ENCODE measurements at places on chromosomes 6 and 20.

DNA sequence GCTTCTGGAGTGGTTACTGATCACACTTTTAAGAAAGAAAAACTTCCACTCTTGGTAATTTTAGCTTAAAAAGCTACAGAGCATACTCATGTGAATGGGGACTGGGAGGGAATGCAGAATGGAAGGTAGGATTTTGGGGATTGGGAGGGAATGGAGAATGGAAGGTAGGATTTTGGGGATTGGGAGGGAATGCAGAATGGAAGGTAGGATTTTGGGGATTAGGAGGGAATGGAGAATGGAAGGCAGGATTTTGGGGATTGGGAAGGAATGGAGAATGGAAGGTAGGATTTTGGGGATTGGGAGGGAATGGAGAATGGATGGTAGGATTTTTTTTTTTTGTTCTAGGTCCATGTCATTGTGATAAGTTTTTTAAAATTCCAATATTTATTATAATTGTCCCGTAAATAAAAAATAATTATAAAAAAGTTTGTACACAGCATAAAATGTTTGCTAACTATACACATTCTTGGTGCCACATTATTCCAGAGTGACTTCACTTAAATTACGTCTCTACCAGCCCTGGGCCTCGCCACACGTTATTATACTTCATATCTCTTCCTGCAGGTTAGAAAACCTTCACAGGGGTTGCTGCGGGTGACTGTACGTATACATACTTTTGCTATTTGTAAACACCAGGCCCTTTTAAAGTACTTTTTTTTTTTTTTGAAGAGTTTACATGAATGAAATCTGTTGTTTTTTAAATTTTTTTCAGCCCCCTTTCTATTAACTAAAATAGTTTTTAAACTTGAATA, 127.3 kb downstream of the TIAM2 start:
- no peaks in the 10 kb centered on the region for H3K4me1 ChIP-seq
- H3K4me3 ChIP-seq = no peak overlapping the region
- H3K27me3 ChIP-seq = no peaks in the 10 kb centered on the region
- H3K27ac ChIP-seq = no peak overlapping the region
- peak; percentile 37 for DNase-seq

GRCh38 chr20:60897976-60898375, 354.1 kb upstream of the CDH4 start:
- no peak for DNase-seq
- H3K36me3 ChIP-seq = no peaks in the 10 kb centered on the region
- no peak overlapping the region for H3K4me3 ChIP-seq
- no peaks in the 10 kb centered on the region for H3K4me1 ChIP-seq
- H3K27me3 ChIP-seq = no peaks in the 10 kb centered on the region

DNA sequence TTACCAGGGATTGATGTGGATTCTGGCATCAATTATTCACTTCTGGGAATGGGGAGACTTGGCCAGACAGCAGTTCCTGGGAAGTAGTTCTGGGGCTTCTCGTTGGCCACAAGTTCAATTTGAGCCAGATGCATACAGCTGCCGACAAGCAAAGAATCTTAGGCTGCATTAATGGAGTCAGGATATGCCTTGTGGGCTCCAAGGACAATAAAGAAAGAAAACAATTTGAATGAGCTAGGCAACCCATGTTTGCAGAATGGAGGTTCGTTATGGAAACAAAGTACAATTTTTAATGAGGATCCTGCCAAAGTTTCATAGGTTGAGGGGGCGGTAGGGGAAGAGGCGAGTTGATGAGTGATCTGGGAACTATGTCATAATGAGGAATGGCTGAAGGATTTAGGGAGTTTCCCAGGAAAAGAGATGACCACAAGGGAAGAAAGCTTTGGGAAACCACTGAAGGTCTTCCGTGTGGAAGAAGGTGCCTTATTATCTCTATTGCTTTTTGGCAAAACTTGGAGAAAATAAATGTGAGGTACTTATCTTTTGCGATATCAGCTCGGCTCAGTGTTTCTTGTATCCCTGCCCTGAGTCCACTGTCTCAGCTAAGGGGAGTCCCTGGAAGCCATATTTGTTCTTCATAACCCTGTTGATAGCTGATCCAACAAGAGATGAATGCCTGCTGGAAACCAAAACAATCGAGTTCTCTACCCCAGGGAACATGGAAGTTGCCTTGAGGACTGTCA, 181.0 kb upstream of the ZNF217 start:
- H3K4me1 ChIP-seq = peaks cover 4% of the 10 kb centered on the region
- H3K27me3 ChIP-seq = no peaks in the 10 kb centered on the region
- H3K4me3 ChIP-seq = no peak overlapping the region
- H3K27ac ChIP-seq = peak overlapping the region; percentile 14
- H3K36me3 ChIP-seq = no peaks in the 10 kb centered on the region
- DNase-seq = no peak

DNA sequence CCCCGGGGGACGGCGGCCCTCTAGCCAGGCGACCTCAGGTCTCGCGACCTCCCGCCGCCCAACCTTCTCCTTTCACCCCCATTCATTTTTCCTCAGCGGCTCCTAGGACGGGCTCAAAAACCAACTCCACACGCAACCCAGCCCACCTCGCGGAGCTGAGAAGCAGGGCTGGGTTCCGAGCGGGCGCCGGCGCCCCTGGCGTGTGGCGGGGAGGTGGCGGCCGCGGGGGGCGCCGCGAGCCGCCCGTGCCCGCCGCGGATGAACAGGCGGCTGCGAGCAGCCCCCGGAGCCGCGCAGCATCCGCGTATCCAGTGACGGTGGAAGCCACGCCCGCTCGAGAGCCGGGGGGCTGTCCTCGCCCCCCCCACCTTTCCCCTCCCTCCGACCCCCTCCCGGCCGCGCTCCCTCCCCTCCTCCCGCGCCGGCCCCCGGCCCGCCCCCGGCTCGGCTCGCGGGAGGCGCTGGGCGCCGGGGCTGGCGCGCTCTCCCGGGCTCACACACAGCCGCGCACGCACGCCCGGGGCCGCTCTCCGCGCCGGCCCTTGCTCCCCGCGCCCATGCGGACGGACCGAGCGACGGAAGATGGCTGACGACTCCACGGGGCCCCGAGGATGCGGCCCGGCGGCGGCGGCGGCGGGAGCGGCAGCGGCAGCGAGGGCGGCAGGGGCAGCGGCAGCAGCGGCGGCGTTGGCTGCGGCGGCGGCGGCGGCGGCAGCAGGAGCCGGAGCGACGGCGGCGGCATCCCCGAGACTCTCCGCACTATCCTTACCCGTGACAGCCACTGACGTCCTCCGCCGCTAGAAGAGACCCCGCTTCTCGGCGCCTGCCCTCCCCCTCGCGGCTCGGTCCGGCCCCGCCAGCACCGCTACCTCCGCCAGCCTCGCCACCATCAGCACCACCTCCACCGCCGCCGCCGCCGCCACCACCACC, at the start of gene SOBP:
Gene SOBP, plus strand, starts transcription at position 482 of the 930 bp plus-strand sequence. CDS start 500 bp downstream, outside the sequence.
- DNase-seq = peak; percentile 37
- H3K27ac ChIP-seq = peak within 1 kb of the TSS; percentile 79
- H3K36me3 ChIP-seq = no peaks in the 10 kb centered on the region
- peaks cover 18% of the 10 kb centered on the region for H3K27me3 ChIP-seq

DNA sequence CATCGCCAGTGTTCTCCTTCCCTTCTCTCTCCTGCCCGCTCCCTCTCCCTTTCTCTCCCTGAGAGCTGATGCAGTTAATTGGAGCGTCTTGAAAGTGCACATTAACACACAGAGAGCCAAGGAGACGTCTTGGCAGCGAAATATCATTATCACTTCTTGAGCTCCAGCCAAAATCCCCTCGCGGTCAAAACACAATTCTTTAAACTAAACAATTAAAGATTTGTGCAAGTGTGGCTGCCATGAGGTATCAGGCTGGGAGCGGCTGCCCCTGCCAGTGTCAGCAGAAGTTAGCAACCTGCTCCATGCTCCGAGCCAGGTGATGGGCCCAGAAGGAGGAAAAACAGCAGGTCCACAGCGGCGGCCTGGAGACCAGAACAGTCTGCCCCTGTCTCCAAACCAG, 100.9 kb upstream of the FOXP4 start:
- no peaks in the 10 kb centered on the region for H3K36me3 ChIP-seq
- H3K4me1 ChIP-seq = peaks cover 45% of the 10 kb centered on the region
- no peak overlapping the region for H3K27ac ChIP-seq
- no peak overlapping the region for H3K4me3 ChIP-seq
- DNase-seq = peak; percentile 71

GRCh38 chr6:106847116-106847515, 127.4 kb downstream of the CD24 start:
- DNase-seq = no peak
- no peak overlapping the region for H3K27ac ChIP-seq
- no peaks in the 10 kb centered on the region for H3K4me1 ChIP-seq
- no peaks in the 10 kb centered on the region for H3K36me3 ChIP-seq
- no peaks in the 10 kb centered on the region for H3K27me3 ChIP-seq
- no peak overlapping the region for H3K4me3 ChIP-seq

- no peaks in the 10 kb centered on the region for H3K36me3 ChIP-seq
- H3K4me1 ChIP-seq = no peaks in the 10 kb centered on the region
- no peak overlapping the region for H3K27ac ChIP-seq
These were observed 623.8 kb downstream of the PHF3 start for GRCh38 chr6:64259372-64259771.

- no peaks in the 10 kb centered on the region for H3K36me3 ChIP-seq
- no peak for DNase-seq
- peak overlapping the region; percentile 61 for H3K4me3 ChIP-seq
- H3K27ac ChIP-seq = peak overlapping the region; percentile 99
These were observed 1.2 kb downstream of the IFNGR1 start for GRCh38 chr6:137217801-137218472.

DNA sequence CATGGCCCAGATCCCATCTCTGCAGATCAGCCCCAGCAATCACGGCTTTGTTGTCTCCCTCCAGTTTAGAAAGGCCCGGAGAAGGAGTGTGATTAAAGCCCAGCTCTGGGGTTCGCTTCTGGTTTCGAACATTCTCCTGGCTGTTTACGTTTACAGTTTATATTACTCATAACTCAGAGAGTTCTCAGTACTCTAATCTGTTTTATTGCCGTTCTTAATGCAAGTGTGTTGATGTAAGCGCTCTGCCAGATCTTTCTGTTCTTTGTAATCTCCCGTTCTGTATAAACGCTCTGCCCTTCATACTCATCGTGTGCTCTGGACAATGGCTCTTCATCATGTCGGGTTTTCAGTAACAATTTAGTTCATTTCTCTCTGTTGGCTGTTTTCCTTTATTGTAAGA, 118.0 kb upstream of the PRND start:
- H3K4me1 ChIP-seq = peaks cover 44% of the 10 kb centered on the region
- peak; percentile 44 for DNase-seq
- peaks cover 4% of the 10 kb centered on the region for H3K27me3 ChIP-seq
- peak overlapping the region; percentile 74 for H3K27ac ChIP-seq
- no peaks in the 10 kb centered on the region for H3K36me3 ChIP-seq

GRCh38 chr20:51127713-51128112, 104.8 kb upstream of the KCNG1 start:
- no peak overlapping the region for H3K27ac ChIP-seq
- H3K27me3 ChIP-seq = peaks cover 4% of the 10 kb centered on the region
- no peak overlapping the region for H3K4me3 ChIP-seq
- no peak for DNase-seq

DNA sequence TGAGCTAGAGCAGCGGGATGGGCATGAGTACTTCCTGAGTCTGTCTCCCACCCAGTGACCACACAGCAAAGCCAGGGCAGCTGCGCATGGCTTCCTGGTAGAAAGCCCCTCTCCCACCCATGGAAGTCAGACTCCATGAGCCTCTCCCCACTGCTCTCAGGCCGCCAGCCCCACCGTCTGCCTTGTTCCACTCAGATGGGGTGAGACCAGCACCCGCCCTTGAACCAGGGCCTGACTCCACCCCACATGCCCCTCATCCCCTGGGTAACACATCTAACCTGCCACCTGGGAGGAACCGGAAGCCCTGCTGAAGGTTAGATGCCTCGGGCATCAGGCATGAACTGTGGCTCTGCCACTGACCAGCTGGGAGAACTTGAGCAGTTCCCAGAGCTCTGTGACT, 227.8 kb downstream of the NRN1 start:
- no peaks in the 10 kb centered on the region for H3K27me3 ChIP-seq
- no peak overlapping the region for H3K4me3 ChIP-seq
- H3K27ac ChIP-seq = no peak overlapping the region
- DNase-seq = no peak

DNA sequence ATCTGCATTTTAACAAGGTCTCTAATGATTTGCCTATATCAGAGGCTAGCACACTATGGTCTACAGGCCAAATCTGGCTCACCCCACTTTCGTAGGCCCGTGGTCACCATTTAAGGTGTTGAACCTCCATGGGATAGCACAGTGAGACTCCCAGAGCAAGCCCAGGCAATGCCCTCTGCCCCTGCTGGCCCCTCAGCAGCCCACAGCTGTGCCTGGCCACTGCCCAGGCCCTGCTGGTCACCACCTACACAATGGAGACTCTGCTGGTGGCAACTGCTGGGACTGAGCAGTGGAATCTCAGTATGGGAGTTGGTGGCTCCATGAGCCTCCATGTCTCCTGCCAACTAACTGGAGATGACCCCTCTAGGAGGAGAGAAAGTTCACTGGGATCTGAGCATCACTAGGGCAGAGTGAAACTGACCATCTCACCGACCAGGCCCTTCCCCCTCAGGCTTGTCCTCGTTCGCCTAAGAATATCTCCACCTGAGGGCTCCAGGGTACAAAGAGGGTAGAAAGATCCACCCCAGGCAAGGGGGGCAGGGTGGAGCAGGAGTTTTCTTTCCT, 2.3 kb downstream of the ANKRD66 start:
- H3K4me3 ChIP-seq = no peak overlapping the region
- H3K4me1 ChIP-seq = no peaks in the 10 kb centered on the region
- no peak overlapping the region for H3K27ac ChIP-seq
- H3K36me3 ChIP-seq = no peaks in the 10 kb centered on the region
- no peaks in the 10 kb centered on the region for H3K27me3 ChIP-seq
- no peak for DNase-seq

GRCh38 chr6:144582939-144583613, 297.9 kb downstream of the UTRN start:
- peak overlapping the region; percentile 16 for H3K4me3 ChIP-seq
- no peaks in the 10 kb centered on the region for H3K36me3 ChIP-seq
- no peak overlapping the region for H3K27ac ChIP-seq
- no peaks in the 10 kb centered on the region for H3K4me1 ChIP-seq

Data from stomach (tissue), 19 donors.